ENCODE measurements at places on chromosomes 3 and 15.
A peak's percentile ranks its signal among the peaks of the same experiment; 100 is the strongest.

GRCh38 chr3:43914269-43914668, 223.5 kb downstream of the ABHD5 start:
- H3K4me3 ChIP-seq: no peak overlapping the region
- no peaks in the 10 kb centered on the region for H3K27me3 ChIP-seq
- H3K27ac ChIP-seq: no peak overlapping the region
- no peak for DNase-seq

- no peak overlapping the region for H3K4me3 ChIP-seq
- H3K4me1 ChIP-seq: no peaks in the 10 kb centered on the region
- H3K27ac ChIP-seq: no peak overlapping the region
- DNase-seq: no peak
- H3K36me3 ChIP-seq: no peaks in the 10 kb centered on the region
Measured at GRCh38 chr3:139303216-139303615, 40.6 kb upstream of the MRPS22 start.

- H3K4me3 ChIP-seq: peak overlapping the region; percentile 91
- H3K27me3 ChIP-seq: peaks cover 6% of the 10 kb centered on the region
- peak; percentile 76 for DNase-seq
- peaks cover 22% of the 10 kb centered on the region for H3K4me1 ChIP-seq
- H3K27ac ChIP-seq: peak overlapping the region; percentile 84
Measured at GRCh38 chr15:98650417-98651035, 2.2 kb downstream of the IGF1R start.

DNA sequence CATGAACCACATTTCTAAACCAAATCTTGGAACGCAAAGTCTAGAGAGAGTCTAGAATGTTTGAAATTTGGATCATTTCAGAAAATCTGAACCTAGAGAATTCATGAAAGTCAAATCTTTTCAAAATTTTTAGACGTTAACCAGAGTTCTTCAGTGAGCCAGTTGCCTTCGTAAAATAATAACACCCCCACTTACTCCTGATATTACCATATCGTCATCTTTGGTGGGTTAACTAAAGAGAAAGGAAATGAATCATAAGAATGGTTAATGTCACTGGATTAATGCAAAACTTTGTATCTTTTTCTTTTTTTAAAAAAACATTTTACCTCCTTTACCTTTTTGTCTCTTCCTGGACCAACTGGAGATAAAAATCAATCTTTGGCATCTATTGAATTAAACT, 1.2 kb upstream of the ZBED2 start:
- no peaks in the 10 kb centered on the region for H3K4me1 ChIP-seq
- H3K27ac ChIP-seq: no peak overlapping the region
- H3K4me3 ChIP-seq: no peak overlapping the region
- DNase-seq: no peak
- no peaks in the 10 kb centered on the region for H3K27me3 ChIP-seq

DNA sequence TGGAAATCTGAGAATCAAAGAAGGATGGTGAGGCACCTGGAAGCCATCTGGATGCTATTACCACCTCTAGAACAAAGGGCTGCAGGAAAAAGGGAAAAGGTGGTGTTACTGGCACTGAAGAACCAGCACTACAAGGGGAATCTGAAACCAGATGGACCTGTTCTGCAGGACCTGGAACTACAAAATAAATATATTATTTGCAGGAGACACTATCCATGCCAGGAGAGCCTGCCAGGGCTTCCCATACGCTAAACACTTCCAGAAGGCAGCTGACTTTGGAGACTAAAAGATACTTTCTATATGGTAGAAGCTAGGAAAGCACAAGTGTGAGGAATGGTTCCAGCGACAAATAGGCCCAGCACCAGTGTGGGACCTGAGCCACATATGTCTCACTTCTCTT, 83.4 kb upstream of the POU1F1 start:
- H3K4me3 ChIP-seq: no peak overlapping the region
- no peaks in the 10 kb centered on the region for H3K4me1 ChIP-seq
- no peaks in the 10 kb centered on the region for H3K36me3 ChIP-seq

DNA sequence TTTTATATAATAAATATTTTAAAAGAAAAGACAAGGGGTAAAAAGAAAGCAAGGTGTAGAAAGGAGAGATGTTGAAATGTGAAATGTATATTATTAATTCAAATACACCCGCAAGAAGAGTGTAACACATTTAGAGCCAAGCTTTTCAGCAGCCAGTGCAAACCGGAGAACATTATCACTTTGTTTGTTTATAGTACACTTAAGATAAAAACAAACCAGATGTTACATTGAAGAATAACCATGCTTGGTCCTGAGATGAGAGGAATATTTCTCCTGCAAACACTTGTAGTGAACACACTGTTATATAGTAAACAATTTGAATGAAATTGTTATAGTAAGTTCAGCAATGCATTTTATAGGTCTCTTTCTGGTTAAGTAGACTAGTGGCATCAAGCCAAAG, 1441.5 kb downstream of the OTOL1 start:
- no peak overlapping the region for H3K27ac ChIP-seq
- no peaks in the 10 kb centered on the region for H3K36me3 ChIP-seq
- H3K4me1 ChIP-seq: no peaks in the 10 kb centered on the region
- H3K27me3 ChIP-seq: no peaks in the 10 kb centered on the region

- peak overlapping the region; percentile 96 for H3K27ac ChIP-seq
- peak overlapping the region; percentile 97 for H3K4me3 ChIP-seq
- no peak for DNase-seq
- no peaks in the 10 kb centered on the region for H3K27me3 ChIP-seq
- peaks cover 37% of the 10 kb centered on the region for H3K4me1 ChIP-seq
- H3K36me3 ChIP-seq: no peaks in the 10 kb centered on the region
Measured at GRCh38 chr15:50685191-50685975, 1.2 kb downstream of the TRPM7 start.

- no peak overlapping the region for H3K27ac ChIP-seq
- no peak for DNase-seq
- H3K4me3 ChIP-seq: no peak overlapping the region
- H3K4me1 ChIP-seq: no peaks in the 10 kb centered on the region
Measured at GRCh38 chr3:152160350-152161011, 108.2 kb upstream of the MBNL1 start.

DNA sequence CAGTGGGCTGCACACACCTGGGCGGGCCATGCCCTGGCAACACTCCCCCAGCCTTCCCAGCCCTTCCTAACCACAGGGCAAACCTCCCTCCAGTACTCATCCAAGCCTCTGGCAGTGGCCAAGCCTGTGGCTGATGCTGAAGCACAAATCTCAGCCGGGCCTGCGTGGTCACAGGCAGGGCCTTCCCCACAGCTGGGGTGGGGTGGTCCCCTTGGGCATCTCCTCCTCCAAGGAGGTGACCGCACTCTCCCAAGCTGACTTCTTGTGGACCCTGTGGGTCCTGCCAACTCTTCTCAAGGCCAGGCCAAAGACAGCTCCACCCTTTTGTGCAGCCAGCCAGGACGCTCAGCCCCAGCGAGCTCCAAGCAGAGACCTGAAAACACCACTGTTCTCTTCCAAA, 21.4 kb downstream of the GRAMD2A start:
- H3K4me3 ChIP-seq: no peak overlapping the region
- no peak overlapping the region for H3K27ac ChIP-seq
- H3K36me3 ChIP-seq: no peaks in the 10 kb centered on the region

DNA sequence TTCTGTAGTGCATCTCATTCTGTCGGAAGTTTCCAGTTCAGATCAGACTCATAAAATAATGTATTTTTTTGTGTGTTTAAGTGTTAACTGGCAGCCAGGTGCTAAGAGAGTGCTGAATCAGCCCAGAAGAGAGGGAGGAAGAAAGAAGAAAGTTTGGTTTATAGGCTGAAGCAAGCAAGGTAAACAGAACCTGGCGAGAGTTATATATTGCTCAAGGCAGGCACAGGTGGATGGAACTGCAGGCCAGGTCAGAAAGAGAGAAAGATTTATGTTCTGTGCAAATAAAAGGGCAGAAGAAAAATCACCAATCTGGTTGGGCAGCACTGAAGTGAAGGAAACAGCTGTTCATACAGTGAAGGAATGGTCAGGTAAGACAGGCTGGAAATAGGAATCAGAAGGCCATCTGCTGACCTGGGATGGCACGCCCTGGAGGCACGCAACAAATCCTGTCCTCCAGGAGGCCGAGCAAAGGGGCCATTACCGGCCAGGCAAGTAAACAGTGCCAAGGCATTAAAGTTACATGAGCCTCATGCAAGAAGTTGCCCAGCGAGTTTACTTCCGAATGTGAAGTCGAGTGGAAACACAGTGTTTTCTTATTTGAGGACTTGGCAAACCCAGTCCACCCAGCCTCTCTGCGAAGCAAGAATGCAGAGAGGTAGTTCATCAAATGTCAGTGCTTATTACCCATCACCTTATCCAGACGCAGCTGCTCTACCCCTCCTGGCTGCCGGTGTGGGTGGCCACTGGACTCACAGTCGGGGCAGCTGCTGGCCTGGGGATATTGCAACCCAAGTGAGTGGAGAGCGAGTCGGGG, 309.8 kb downstream of the VPS13C start:
- no peaks in the 10 kb centered on the region for H3K27me3 ChIP-seq
- no peaks in the 10 kb centered on the region for H3K4me1 ChIP-seq
- H3K27ac ChIP-seq: peak overlapping the region; percentile 24
- peak; percentile 75 for DNase-seq
- H3K4me3 ChIP-seq: no peak overlapping the region

DNA sequence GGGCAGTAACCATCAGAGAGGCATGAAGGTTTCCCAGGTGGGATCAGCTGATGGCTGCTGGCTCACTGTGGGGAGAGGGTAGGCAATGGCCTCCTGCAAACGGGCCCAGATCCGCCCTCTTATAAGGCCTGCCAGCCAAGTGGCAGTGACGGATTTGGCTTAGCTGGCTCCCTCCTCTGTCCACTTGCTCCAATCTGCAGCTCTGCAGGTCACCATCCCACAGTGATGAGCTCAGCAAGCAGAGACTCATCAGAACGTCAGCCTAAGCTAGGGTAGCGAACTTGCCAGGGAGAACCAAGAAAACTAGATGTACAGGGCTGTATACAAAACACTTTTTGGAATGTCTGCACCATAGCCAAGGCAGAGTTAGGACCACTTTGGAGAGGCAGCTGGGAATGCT, 62.8 kb upstream of the DCLK3 start:
- DNase-seq: no peak
- H3K27me3 ChIP-seq: no peaks in the 10 kb centered on the region
- no peak overlapping the region for H3K27ac ChIP-seq
- no peaks in the 10 kb centered on the region for H3K4me1 ChIP-seq
- no peak overlapping the region for H3K4me3 ChIP-seq

DNA sequence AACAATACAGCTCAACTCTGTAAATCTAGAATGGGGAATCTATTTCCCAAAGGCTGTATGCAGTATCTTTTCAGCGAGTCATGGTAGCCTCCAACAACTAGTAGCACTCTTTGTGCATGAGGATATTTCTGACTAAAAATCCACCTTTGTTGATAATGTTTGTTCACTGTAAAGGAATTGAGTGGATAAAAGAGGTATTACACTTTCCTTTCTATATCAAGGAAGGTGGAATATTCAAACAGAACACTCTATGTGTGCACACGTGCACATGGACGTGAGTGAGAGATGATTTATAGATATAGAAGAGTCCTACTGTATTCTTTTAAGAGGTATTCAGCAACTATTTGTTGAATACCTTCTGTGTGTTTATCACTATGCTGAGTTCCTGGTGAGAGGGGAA, 68.2 kb downstream of the CMSS1 start:
- H3K36me3 ChIP-seq: no peaks in the 10 kb centered on the region
- H3K27ac ChIP-seq: no peak overlapping the region
- H3K4me1 ChIP-seq: peaks cover 14% of the 10 kb centered on the region

- no peaks in the 10 kb centered on the region for H3K4me1 ChIP-seq
- H3K27me3 ChIP-seq: no peaks in the 10 kb centered on the region
- no peak overlapping the region for H3K27ac ChIP-seq
- no peak overlapping the region for H3K4me3 ChIP-seq
- H3K36me3 ChIP-seq: no peaks in the 10 kb centered on the region
Measured at GRCh38 chr15:83166218-83166617, 41.4 kb downstream of the HDGFL3 start.

GRCh38 chr3:9204253-9204992, 45.0 kb downstream of the SRGAP3 start:
- H3K4me3 ChIP-seq: no peak overlapping the region
- H3K4me1 ChIP-seq: no peaks in the 10 kb centered on the region
- no peaks in the 10 kb centered on the region for H3K27me3 ChIP-seq
- H3K27ac ChIP-seq: no peak overlapping the region
- H3K36me3 ChIP-seq: no peaks in the 10 kb centered on the region

DNA sequence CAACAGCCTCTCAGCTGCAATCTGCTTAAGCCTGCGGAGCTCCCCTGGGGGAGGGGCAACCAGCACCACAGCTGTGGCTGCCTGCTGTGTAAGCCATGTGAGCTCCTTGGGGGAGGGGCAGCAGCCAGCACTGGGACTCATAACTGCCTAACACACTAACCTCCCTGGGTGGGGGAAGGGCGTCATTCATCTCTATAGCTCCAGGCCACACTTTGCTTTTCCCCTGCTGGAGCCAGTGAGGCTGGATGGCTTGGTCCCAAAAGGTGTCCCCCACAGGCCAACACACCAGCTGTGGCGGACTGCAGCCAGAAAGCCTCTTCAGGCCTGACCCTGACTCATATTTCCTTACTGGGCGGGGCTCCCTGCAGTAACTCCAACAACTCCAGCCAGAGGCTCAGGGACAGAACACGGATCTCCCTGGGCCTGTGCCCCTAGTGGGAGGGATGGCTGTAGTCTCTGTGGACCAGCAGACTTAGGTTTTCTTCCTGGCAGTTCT, 129.8 kb downstream of the PPM1L start:
- no peak overlapping the region for H3K27ac ChIP-seq
- H3K4me1 ChIP-seq: no peaks in the 10 kb centered on the region
- H3K4me3 ChIP-seq: no peak overlapping the region
- H3K36me3 ChIP-seq: no peaks in the 10 kb centered on the region
- peak; percentile 65 for DNase-seq

DNA sequence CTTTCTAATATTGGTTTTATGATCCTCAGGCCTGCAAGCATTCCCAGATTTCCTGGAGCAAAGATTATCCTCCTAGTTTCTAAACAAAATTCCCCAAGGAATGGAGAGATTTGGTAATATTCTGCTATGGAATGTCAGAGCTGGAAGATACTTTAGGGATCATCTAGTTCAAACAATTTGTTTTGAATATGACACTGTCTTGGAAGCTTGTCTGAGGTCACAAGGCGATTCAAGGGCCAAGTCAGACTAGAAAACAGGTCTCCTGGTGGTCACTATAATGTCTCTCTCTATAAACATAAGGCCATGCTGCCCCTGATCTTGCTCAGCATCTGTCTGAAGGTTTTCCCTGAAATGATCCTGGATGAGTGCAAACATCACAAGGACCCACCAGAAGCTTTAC, 143.4 kb upstream of the BCL6 start:
- H3K4me1 ChIP-seq: peaks cover 6% of the 10 kb centered on the region
- H3K36me3 ChIP-seq: no peaks in the 10 kb centered on the region
- H3K27me3 ChIP-seq: no peaks in the 10 kb centered on the region
- no peak overlapping the region for H3K27ac ChIP-seq

DNA sequence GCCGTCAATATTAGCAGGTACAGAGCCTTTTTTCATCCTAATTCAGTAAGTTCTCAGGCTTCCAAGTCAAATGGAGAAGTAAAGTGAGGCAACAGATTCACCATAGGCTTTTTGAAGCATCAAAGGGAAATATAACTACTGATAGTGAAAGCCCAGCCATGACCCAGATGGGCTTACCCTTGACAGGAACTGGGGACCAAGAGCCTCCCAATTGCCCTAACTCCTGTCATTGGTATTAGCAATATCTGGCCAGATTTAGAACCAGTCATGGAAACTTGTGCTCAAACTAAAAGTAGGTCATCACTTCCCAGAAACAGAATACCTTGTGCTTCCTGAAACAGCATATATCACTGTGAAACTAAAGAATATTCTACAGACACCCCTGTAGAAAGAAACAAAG, 33.0 kb downstream of the NME9 start:
- H3K4me3 ChIP-seq: no peak overlapping the region
- DNase-seq: no peak
- peaks cover 49% of the 10 kb centered on the region for H3K36me3 ChIP-seq
- H3K4me1 ChIP-seq: no peaks in the 10 kb centered on the region
- H3K27me3 ChIP-seq: no peaks in the 10 kb centered on the region
